ENCODE measurements at places on chromosomes 2 and 18. TPM values are rescaled to one million over a fixed set of nuclear protein-coding genes. Genes with fewer than 3 reads are reported as not detected.

MOB4 gene
- 41.6 TPM for total RNA-seq

MBOAT2 gene
- 2.1 TPM for total RNA-seq

LRATD1 gene
- total RNA-seq = 0.13 TPM

PAIP2B gene
- total RNA-seq = 1.2 TPM

ZC3H8 gene
- 28.6 TPM for total RNA-seq

FBXO36 gene
- total RNA-seq = 1.6 TPM

NEMP2 gene
- 3.6 TPM for total RNA-seq

TNS1 gene
- 38.2 TPM for total RNA-seq

KCNJ3 gene
- not detected for total RNA-seq

IL36RN gene
- total RNA-seq = not detected

DCTN1 gene
- total RNA-seq = 133 TPM

PIEZO2 gene
- 31.0 TPM for total RNA-seq

CD207 gene
- total RNA-seq = not detected

REG3G gene
- not detected for total RNA-seq

ASB18 gene
- not detected for total RNA-seq
